ENCODE measurements at places on chromosomes 1 and 21.

DNA sequence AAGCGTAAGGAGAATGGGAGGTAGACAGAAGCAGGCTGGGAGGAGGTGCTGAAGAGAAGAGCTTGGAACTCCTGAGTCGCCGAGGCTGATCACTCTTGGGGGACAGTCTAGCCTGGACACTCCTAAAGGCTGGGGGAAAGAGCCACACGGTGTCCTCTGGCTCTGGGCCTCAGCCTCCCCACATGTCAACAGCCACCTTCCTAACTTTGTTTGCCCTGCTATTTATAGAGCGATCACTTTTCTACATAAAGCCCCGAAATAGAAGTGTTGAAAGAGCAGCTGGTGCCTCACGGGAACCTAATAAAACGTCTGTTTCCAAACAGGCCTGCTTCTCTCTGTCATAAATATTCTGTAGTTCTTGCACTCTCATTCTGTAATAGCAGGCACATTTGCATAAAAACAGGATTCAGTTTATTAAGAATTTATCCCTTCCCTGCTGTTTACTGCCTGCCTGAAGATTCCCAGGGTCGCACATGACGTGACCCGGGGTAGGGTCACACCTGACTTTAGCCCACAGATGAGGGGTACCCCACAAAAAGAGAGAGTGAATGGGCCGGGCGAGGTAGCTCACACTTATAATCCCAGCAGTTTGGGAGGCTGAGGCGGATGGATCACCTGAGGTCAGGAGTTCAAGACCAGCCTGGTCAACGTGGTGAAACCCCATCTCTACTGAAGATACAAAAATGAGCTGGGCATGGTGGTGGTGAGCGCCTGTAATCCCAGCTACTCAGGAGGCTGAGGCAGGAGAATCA is 212.5 kb downstream of the TOMM20 start:
- DNase-seq = no peak

- DNase-seq = no peak
These were observed 4.2 kb downstream of the SPATA21 start for GRCh38 chr1:16433030-16433429.

GRCh38 chr1:1021010-1021919 is 1.3 kb downstream of the AGRN start:
- DNase-seq = no peak

DNA sequence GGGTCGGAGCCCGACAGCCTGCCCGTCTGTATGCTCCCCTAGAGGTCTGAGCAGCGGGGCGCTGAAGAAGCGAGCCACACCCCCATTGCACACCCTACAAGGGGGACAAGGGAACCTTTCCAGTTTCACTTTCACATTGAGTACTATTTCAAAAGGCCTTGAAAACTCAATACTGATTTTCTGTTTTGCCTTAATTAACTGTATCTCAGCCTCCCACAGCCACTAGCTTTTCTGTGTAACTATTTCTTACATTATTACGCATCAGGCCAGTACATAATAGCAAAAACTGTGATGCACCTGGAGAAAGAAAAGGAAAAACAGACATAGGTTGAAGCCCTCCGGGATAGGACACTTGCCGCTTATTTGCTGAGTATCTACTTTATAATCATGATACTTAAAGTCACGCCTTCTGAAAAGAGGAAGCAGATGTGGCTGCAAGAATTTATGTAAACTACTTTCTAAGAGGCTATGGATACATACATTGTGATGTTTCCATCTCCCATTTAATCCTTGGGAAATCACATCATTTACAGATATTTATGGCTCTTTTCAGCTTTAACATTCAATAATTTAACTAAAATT is 1719.5 kb downstream of the MRPL39 start:
- DNase-seq = peak; percentile 38

DNA sequence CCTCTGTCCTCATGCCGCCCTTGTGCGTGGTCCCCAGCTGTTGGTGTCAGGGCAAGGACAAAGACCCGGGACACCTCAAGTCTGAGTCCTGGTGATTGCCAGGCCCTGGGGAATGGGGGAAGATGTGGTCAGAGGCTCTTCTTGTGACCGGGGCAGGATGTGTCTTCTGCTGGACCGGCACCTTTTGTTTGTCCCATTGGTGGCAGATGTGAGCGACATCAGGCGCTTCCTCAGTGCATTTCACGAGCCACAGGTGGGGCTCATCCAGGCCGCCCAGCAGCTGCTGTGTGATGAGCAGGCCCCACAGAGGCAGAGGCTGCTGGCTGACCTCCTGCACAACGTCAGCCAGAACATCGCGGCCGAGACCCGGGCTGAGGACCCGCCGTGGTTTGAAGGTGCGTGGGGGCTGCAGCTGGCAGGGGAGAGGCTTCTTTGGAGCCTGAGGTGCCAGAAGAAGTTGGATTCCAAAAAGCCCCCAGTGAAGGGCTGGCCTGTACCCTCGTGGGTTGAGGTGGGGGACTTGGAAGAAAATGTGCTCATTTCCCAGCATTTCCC is 8.4 kb downstream of the DFFB start:
- DNase-seq = no peak

DNA sequence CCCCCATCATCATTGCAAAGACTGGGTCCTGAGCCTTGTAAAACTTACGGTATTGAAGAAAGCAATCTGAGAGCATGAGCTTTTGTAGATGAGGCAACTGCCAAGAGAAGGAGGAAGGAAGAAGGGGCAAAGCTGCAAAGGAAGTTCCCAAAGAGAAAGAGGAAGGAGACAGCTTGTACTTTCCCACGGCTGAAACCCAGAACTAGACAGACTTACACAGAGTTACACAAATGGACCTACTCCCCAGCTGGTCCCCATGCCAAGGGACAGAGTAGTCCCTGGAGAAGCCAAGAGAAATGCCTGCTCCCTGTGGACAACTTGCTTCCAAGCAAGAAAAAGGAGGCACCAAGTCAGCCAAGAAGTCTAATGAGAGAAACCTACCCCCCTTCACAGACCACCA is 22.6 kb downstream of the SLC5A9 start:
- no peak for DNase-seq

GRCh38 chr1:25848531-25848930 is 10.7 kb downstream of the AUNIP start:
- no peak for DNase-seq

GRCh38 chr1:205127646-205128045 is 5.9 kb upstream of the RBBP5 start:
- no peak for DNase-seq

- DNase-seq = no peak
These were observed 202.9 kb downstream of the TBX15 start for GRCh38 chr1:118785246-118785645.

DNA sequence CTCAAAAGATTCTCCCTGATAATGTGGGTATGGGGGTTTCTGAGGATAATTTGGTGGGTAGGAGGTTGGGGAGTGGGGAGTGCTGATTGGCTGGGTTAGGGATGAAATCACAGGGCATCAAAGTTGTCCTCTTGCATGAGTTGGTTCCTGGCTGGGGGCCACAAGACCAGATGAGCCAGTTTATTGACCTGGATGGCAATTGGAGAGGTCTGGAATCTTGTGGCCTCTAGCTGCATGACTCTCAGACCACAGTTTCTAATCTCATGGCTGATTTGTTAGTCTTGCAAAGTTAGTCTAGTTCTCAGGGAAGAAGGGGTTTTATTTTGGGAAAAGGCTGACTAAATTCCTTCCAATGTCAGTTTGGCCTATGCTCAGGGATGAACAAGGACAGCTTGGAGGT is 3.3 kb upstream of the GBP1 start:
- no peak for DNase-seq

GRCh38 chr1:4105300-4105880 is 205.3 kb upstream of the C1orf174 start:
- DNase-seq = no peak

All from stimulated activated CD4-positive, alpha-beta T cell treated with anti-CD3 and anti-CD28 coated beads, Interleukin-4, amount 100 ng/mL, for 4 hours (primary cell).